ENCODE measurements at places on chromosomes 16 and 17.

- no peak for DNase-seq
Observed at GRCh38 chr17:12098568-12098967, 77.9 kb downstream of the MAP2K4 start.

- no peak for DNase-seq
Observed at GRCh38 chr16:78399384-78399783, 299.9 kb downstream of the WWOX start.

- no peak for DNase-seq
Observed at GRCh38 chr17:35900708-35901480, 20.7 kb upstream of the CCL5 start.

DNA sequence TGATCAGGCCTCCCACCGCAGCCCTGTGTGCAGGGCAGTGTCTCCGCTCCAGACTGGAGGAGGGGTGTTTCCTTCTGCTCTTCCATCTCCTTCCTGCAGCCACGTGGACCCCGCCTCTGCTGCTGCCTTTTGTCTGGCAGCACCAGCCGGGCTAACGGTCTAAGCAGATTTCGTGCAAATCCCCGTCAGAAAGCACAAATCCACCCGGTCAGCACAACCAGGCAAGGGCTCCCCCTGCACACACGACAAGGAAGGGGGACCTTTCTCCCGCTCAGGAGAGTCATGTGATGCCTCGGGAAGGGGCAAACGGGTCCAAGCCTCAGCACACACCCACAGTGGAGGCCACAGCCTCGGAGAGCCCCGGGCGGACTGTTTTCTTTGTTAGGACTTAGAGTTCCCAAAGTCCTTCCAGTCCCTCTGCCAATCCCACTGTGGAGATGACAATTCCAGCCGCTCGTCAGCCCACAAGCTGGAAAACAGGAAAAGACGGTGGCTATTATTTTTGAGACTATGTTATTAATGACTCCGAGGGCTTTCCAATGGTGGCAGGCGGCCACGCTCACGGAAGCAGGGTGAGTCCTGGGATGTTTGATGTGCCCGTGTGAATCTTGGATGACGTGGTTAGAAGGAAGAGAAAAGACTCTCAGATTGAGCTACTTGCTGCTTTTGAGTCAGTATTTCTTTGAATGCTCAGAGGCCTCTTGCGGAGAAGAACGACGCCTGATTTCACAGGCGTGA lies 22.5 kb upstream of the MEAK7 start:
- DNase-seq = no peak

GRCh38 chr16:87352818-87353217 lies 30.8 kb downstream of the FBXO31 start:
- DNase-seq = no peak

DNA sequence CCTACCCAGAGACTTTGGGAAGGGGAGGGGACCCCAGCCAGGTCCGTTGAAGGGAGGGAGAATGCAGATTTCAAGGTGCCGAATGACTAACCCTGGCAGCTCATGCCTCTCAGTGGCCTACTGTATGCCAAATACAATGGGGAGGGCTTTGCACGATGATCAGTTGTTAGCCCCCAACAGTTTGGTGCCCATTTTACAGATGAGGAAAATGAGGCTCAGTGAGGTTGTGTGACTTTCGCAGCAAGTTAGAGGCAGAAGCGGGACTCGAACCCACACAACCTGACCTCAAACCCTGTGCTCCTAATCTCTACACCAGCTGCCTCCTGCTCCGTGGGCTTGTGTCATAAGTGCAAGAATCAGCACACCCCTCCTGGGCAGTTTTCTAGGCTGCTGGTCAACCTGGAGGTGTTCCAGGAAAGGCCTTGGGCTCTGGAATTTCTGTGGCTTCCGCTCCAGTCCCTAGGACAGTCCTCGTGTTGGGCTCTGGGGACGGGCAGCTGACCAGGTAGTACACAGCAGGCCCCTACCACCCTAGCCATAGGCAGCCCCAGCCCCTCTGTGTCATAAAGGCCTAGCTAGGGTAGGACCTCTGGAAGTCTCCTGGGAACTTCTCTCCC lies 11.9 kb upstream of the NAGPA start:
- no peak for DNase-seq

GRCh38 chr16:88720396-88720970 lies 14.2 kb downstream of the CTU2 start:
- DNase-seq = no peak

DNA sequence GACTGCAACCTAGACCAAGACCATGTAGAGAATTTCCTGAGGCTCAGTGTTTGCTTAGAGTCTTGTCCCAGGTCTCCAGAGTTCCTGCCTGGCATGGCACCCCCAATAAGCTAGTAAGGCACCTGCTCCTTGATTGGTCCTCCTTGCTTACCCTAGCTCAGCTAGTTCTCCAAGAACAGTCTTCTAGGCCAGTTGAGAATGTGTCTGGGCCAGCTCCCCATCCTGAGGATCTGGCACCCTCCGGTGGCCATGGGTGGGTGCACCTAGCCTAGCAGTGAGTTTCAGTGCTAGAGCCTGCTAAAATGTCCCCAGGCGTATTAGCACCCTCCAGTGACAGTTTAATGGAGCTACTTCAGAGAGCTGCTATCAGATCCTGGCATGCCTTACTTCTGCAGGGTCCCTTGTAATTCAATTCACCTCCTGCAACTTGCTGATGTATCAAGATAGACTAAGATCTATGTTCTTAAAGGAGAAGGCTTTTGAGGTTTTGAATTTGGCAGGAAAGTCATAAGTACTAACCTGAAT lies 44.4 kb upstream of the MED13 start:
- DNase-seq = peak; percentile 36

DNA sequence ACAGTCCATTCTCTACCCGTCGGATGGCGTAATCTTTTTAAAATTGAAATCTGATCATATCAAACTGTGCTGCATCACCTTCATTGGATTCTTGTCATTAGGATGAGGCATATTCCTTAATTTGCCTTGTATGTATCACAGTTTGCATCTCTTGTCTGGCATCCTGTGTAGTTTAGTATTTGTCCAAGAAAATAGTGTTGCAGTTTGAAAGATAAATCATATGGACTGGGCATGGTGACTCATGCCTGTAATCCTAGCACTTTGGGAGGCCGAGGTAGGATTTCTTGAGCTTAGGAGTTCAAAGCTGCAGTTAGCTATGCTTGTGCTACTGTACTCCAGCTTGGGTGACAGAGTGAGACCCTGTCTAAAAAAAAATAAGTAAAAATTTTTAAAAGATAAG lies 5.8 kb upstream of the RSL1D1 start:
- no peak for DNase-seq

- DNase-seq = no peak
Observed at GRCh38 chr16:85170590-85171003, 58.3 kb upstream of the CIBAR2 start.

GRCh38 chr17:74298778-74299177 lies 24.7 kb downstream of the DNAI2 start:
- no peak for DNase-seq

- DNase-seq = no peak
Observed at GRCh38 chr17:10053782-10054540, 144.4 kb downstream of the GAS7 start.

GRCh38 chr17:992933-993332 lies 4.0 kb upstream of the TIMM22 start:
- DNase-seq = no peak

DNA sequence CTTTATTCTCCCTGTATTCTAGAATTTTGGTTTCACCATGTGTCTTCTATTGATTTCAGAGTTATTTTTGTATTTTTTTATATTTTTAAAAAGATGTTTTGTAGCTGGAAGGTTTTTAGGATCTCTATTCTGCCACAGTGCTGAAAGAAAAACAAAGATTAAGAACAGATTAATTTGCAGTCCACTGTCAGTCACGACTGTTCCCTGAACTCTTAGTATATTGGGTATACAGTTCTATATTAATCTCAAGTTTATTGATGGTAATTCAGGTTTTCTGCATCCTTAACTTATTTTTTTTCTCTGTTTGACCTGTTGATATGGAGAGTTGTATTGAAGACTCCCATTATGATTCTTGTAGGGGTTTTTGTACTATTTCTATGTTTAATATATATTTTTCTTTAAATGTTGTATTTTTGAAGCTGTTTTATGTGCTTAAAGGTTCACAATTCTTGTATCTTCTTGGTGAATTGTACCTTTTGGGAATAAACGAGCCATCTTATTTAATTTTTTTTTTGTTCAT lies 2.9 kb downstream of the SPECC1 start:
- DNase-seq = no peak

- no peak for DNase-seq
Observed at GRCh38 chr17:9479964-9480363, 95.7 kb downstream of the STX8 start.

DNA sequence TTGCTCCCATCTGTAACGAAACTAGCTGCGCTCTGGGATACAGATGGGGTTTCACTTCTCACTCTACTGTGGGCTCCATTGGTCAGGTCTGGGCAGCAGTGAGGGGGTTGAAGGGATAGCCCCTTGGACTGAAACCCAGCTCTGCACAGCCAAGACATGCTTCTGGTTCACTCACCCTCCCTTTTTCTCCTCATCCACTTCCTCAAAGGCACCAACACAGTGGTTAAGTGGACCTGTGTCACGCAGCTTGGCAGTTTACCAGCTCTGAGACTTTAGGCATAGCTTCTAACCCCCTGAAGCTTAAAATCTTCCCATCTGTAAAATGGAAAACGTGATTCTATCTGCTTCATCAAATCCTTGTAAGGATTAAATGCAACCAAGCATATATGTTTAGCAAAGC lies 11.5 kb upstream of the KRT38 start:
- DNase-seq = no peak

- no peak for DNase-seq
Observed at GRCh38 chr17:27343294-27343693, 49.4 kb downstream of the WSB1 start.

DNA sequence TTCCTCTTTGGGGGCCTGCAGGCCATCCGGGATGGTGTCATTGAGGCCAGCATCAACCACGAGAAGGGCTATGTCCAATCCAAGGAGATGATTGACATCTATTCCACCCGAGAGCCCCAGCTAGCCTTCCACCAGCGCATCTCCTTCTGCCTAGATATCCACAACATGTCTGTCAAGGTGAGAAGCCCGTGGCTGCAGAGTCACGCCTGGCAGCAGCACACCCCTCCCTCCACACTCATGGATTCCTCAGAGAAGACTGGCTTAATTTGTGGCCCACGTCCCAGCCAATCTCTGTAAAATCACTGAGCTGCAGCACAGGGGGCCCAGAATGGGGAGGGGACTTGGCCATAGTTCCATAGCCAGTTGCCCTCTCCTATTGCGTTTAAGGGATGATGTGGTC lies 15.6 kb downstream of the PSMD3 start:
- DNase-seq = no peak

- no peak for DNase-seq
Observed at GRCh38 chr16:31507617-31507928, 618 bp downstream of the RUSF1 start.

- DNase-seq = no peak
Observed at GRCh38 chr16:58582971-58583765, 46.5 kb downstream of the CNOT1 start.

- DNase-seq = no peak
Observed at GRCh38 chr16:68079376-68079625, 5.9 kb upstream of the NFATC3 start.

DNA sequence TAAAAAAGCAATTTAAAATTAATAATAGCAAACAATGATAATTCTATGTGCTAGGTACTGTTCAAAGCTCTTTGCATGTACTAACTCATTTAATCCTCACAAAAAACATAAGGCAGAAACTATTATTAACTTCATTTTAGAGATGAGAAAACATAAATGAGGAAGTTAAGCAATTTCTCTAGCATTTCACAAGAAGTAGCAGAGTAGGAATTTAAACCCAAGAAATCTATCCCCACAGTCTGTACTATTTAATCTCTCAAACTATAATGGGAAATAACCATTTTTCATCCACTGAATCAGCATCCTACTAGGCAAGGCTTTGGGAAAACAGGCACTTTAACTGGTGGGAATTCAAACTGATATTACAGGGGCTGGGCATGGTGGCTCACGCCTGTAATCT lies 42.2 kb upstream of the INTS2 start:
- DNase-seq = no peak

- peak; percentile 9 for DNase-seq
Observed at GRCh38 chr16:27995378-27995777, 68.1 kb downstream of the GSG1L start.

GRCh38 chr16:85015481-85016187 lies 4.3 kb upstream of the ZDHHC7 start:
- no peak for DNase-seq

DNA sequence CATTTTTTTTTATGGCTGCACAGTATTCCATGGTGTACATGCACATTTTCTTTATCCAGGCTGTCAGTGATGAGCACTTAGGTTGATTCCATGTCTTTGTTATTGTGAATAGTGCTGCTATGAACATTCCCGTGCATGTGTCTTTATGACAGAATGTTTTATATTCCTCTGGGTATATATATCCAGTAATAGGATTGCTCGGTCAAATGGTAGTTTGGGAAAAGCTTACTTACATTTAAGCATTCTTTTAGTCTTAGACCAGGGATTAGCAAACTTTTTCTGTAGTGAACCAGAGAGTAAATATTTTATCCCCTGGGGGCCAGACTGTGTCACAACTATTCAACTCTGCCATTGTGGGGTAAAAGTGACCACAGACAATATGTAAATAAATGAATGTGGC lies 40.2 kb downstream of the MED13 start:
- no peak for DNase-seq

GRCh38 chr17:41849251-41849990 lies 11.8 kb downstream of the KLHL10 start:
- DNase-seq = no peak

DNA sequence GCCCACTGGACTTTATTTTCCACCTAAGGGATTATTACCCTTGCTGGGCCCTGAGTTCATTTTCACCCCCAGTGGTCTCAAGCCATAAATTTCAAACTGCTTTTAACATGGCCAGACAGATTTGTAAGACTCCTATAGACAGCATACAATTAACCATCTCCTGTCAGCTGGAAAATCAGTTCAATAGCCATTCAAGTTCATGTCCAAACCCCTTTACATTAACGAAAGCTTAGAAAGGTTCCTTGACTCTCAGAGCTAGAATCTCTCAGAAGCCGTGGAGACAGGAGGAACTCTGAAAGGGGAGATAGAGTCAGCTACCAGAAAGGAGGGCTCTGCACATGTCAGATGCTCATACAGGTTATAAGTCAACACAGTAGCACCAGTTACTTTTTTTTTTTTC lies 23.3 kb downstream of the SOX9 start:
- no peak for DNase-seq

DNA sequence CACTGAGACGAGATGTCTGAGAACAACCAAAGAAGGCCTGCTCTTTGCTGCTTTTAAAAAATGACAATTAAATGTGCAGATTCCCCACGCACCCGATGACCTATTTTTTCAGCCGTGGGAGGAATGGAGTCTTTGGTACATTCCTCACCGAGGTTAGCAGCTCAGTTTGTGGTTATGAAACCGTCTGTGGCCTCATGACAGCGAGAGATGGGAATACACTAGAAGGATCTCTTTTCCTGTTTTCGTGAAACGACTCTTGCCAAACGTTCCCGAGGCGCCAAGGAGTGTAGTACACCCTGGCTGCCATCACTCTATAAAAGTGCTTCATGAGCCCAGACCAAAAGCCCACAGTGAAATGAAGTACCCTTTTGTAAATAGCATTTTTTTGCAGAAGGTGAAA lies 87.8 kb downstream of the CRISPLD2 start:
- DNase-seq = no peak

GRCh38 chr16:46728806-46729205 lies 19.3 kb downstream of the MYLK3 start:
- no peak for DNase-seq

- no peak for DNase-seq
Observed at GRCh38 chr17:15894258-15894657, 50.7 kb upstream of the ADORA2B start.

All from KG1 (cell line).